CD8-positive, alpha-beta memory T cell (primary cell): ENCODE measurements at places on chromosomes 11 and 22.

DNA sequence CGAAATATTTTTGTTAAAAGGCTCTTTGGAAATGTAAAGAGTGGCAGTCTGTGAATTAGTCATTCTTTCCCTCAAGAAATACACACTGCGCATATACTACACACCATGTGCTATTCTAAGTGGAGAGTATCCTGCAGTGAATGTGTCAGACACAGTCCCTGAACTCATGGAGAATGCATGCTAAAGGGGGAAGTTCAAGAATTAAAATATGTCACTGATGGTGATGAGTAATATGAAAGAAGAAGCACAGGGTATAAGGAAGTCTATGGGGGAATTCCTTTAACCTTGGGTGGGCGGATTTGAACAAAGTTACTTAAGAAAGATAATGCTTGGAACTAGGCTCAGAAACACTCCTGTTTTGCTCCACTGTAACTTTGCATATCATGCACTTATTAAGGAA lies 153.0 kb downstream of the LRRC4C start:
- no peak for DNase-seq

DNA sequence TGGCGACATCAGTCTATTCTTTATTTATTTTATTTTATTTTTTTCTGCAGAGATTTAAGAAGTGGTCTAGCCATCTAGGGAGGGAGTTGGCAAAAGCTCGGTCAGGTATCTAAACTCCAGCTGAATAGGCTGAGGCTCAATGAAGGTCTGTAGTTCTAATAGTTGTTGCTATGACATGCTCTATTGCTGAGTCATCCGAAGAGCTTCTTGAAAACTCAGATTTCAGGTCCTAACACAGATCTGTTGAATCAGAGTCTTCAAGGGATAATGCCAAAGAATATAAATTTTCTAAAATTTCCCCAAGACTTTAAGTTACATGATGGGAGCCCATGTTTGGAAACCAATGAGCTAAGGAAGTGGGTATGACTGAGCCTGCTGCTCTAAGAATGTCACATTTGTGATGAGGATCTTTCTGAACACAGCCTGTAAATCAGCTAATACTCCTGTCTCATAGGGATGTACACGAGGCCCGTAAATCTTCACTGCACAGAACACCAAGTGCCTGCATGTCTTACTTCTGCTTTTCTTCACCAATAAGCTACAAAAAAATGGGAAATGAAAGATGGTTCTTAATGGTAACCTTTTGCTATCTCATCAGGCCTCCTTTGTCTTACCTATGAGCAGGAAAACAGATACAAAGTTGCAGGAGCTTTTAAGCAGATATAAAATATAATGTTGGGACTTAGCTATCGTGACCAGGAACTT lies 901.4 kb upstream of the API5 start:
- no peak for DNase-seq

DNA sequence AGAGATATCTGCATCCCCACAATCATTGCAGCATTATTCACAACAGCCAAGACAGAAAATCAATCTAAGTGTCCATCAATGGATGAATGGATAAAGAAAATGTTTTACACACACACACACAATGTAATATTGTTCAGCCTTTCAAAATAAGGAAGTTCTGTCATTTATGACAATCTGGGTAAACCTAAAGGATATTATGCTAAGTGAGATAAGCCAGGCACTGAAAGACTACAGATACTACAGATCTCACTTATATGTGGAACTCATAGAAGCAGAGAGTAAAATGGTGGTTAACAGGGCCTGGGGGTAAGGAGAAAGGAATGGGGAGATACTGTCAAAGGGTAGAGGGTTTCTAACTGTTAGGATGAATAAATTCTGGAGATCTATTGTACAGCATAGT lies 36.0 kb upstream of the EED start:
- no peak for DNase-seq

DNA sequence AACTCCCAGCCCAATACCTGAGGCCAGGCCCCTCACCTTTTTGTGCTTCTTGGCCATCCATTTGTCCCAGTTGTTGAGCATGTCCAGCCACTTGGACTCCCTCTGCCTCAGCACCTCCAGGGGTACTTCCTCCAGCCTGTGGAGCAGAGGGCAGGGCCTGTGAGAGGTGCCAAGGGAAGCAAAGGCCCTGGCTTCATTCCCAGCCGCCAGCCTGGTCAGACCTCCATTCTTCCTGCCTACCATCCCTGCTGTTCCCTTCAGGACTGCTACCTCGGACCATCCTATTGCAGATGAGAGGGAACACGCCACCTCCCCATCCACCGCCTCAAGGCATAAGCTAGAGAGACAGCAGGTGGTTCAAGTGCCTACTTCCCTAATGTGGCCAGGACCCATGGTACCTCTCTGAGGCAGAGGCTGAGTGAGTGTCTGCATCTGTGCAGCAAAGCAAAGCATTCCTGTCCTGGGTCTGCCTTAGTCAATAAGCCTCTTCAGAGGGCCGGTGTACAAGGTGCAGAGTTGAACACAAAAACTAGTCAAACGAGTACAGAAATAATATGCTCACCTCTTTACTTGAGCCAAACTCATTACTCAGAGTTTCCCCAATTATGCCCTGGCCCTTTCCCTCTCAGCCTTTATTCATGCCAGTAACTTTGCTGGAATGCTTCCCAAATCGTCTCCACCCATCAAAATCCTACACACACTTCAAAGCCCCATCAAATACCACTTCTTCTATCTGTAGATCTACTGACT lies 15.4 kb upstream of the CASTOR1 start:
- DNase-seq, result no peak

GRCh38 chr11:44357711-44358110 lies 47.8 kb upstream of the ALX4 start:
- no peak for DNase-seq

DNA sequence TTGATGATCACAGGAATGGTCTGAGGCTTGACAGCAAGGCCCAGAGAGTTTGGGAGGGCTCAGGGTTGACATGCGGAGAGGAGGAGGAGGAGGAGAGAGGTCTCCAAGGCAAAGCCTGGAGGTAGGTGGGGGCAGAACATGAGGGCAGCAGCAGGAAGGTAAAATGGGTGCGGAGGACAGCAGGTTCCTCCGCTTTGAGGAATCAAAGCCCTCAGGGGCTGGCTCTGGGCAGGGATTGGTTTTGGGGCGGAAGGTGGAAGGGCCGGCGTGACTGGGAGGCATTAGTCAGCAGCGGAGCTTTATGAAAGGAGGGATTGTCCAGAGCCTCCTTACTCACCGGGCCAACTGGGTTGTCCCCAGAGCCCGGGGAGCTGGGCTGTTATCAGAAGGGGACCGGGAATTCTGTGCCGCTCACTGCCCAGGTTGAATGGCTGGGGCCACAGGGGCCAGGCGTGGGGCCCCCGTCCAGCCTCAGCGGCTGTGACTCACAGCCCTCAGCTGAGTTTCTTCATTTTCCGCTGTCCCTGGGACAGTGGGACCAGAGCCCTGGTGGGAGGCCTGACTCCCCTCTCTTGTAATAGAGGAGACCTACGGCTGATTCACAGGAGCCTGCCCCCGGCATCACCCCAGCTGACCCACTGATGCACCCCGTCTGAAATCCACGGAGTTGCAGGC lies 36.2 kb downstream of the LIF start:
- DNase-seq, result no peak

DNA sequence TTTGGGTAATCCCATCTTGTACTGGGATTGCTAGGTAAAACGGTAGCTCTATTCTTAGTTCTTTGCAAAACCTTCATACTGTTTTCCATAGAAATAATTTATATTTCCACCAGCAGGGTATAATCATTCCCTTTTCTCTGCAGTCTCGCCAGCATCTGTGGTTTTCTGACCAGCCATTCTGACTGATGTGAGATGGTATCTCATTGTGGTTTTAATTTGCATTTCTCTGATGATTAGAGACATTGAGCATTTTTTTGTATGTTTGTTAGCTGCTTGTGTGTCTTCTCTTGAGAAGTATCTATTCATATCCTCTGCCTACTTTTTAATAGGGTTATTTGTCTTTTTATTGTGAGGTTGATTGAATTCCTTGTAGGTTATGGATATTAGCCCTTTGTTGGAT lies 220.9 kb downstream of the PGR start:
- DNase-seq, result no peak

DNA sequence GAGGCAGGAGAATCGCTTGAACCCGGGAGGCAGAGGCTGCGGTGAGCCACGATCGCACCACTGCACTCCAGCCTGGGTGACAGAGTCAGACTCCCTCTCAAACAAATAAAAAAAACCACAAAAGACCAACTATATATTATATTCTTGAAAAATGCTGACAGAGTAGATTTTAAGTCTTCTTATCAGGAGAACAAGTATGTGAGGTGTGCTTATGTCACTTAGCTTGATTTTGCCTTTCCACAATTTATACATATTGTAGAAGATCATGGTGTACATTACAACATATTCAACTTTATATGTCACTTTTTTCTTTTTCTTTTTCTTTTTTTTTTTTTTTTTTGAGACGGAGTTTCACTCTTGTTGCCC lies 24.1 kb upstream of the CARS1 start:
- DNase-seq, result no peak

DNA sequence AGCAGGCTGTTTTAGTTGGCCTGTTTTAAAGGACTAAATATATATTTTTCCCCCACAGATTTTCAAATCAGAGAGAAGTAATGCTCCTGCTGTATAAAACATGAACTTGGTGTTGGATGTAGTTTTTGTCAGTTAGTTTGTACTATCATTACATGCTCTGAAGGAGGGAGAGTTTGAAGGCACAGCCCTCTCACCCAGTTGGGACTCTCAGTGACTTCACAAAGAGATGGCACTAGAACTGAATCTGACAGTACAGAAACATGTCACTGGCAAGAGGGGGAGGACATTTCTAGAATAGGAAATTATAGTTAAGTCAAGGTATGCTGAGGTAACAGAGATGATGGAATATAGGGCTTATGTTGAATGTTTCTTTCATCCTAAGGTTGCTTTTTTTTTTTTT lies 21.0 kb upstream of the C1QTNF4 start:
- DNase-seq, result no peak

DNA sequence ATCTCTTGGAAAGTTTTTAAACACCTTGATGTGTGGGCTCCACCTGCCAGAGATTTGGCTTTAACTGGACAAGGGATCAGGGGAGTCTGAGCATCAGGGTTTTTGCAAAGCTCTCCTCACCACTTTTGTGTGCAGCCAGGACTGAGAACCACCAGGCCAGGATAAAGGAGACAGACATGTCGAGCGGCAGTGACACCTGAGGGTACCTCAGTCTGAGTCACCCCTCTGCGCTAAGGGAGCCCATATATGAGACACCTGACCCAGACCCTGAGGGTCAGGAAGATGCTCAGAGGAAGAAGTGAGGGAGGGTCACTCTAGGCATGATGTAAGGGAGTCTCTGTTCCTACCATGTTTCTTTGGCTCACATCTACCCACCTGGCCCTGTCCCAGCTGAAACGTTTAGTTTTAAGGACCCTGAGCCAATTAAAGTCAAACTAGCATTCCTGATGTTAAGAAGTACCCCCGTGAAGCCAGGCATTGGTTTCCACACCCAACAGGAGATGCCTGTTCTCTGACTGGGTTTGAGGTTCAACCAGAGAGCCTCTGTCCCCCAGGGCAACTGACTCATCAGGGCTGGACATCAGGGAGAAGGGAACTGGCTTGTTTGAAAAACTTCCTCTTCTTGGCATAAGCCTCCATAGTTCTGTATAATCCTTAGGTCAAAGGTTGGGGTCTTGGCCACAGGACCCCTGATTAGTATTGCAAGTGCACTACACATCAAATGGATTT lies 72.4 kb upstream of the BIRC3 start:
- DNase-seq, result no peak

DNA sequence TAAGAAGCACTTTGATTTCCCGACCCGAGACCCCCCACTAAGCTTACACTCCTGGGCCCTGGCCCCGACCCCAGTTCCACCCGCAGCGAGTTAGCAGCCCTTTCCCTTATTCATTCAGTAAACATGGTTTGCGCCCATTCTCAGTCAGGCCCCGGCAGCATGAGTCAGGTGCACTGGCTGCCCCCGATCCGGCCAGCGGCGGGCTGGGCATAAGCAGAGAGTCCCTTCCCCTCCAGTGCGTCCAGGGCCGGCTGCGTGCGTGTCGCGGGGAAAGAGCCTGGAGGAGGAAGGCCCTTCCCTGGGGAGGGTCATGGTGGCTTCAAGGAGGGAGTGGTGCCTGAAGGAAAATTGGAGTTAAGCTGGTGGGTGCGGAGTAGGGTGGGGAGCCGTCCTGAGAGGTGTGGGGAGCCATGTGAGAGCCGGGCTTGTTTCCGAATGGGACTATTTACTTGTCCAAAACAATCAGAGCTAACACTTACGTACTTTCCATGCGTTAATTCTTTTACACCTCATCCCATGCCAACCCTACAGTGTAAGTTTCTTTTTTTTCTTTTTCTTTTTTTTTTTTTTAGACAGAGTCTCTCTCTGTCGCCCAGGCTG lies 657 bp downstream of the IGHMBP2 start:
- peak; percentile 14 for DNase-seq
